Stimulated activated CD8-positive, alpha-beta memory T cell treated with anti-CD3 and anti-CD28 coated beads, Interleukin-7, amount 100 ng/mL, for 1 hour (primary cell): ENCODE measurements at places on chromosomes 13 and 19.

- no peak for DNase-seq
Observed at GRCh38 chr19:13284929-13285928, 135.0 kb downstream of the IER2 start.

GRCh38 chr13:49627831-49628652 is at the start of gene ARL11:
Gene ARL11 (plus strand): TSS chr13:49628507. CDS start chr13:49630448, 1,941 bp downstream.
- peak; percentile 12 for DNase-seq

- DNase-seq = no peak
Observed at GRCh38 chr13:32039056-32039455, 7.5 kb downstream of the FRY start.

- DNase-seq = no peak
Observed at GRCh38 chr19:13506471-13506820, at the start of gene CACNA1A. Gene CACNA1A (minus strand): TSS chr19:13506479. CDS start chr19:13506224, 255 bp downstream.

DNA sequence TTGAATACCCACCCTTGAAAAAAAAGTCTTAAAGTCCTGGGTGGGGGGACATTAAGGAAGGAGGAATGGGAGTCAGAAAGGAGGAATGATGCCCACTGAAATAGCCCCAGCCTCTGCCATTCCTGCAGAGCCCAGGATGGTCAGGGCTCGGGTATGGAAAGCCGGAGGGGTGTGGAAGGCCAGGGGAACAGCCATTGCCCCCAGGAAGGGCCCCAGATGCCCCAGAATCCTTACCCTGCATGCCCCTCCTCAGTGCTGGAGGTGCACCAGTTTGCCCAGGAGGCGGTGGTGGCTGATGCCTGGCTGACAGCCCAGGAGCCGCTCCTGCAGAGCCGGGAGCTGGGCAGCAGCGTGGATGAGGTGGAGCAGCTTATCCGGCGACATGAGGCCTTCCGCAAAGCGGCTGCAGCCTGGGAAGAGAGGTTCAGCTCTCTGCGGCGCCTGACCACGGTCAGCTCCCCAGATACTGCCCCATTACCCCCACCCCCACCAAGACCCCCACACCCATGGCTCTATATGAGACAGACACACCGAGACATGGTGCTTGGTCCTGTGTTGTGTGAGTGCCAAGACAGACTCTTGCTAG is 10.7 kb upstream of the SHKBP1 start:
- no peak for DNase-seq
